NCI-H146 (cell line): ENCODE measurements at places on chromosomes 6 and 20.

DNA sequence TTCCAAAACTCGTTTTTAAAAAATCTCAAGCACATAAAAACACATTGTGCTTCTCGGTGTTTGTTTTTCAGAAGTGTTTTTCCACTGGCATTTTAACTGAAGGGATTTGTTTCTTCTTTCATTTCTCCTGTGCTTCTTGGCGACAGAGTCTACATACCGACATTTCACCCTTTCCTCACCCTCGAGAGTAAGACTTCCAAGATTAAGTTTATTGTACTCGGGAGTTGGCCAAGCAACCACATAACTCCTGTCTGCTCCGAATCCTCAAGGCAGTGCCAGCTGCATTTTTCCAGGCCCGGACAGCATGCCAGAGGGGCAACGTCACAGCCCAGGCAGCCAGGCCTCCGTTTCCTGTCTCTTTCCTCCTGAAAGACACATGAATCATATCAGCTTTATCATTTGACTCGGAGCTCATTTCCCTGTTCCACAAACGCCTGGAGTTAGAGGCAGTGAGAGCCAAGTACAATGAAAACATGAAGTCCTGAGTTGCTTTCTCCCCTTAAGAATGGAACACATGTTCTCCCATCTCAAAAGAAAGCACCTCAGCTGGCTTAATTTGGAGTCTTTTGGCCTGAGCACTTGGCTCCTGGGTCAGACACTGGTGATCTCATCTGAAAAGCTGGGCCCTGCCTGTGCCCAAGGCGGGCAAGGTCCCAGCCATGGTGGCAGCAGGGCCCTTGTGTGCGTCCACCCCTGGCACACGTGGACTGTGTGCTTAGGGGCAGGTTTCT is 23.2 kb upstream of the FAM50B start:
- DNase-seq = no peak

GRCh38 chr6:143598466-143599080 is 79.2 kb upstream of the PHACTR2 start:
- no peak for DNase-seq

DNA sequence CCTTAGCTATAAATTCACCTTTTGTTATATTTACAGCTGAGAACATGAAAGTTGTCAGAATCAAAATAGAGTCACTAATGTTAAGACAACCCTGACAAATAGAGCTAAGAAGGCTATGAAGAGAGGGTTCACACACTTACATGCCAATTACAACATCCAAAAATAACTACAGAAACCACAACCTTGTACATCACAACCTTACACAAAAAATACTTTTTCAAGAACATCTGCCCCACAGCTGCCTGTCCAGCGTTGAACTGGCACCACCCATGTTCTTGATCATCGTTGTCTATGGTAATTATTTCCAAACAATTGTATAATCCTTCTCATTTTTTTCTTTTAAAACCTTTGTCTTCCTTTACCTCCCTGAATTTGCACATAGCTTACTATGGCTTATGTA is 231.2 kb upstream of the FKBP1C start:
- no peak for DNase-seq

DNA sequence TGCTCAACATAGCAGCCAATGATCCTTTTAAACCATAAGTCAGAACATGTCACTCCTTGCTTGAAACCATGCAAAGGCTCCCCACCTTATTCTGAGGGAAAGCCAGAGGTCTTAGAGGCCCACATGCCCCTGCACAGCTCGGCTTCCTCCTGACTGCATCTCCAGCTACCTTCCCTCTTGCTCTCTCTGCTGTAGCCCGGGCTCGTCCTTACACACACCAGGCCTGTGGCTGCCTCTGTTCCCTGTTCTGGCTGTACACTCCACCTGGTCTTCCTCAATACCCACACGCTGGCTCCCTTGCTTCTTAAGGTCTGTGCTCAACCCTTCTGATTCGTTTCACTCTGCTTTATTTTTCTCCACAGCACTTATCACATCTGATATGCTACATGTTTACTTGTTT is 116.2 kb downstream of the TNFAIP3 start:
- no peak for DNase-seq

- no peak for DNase-seq
Measured at GRCh38 chr6:115706324-115706723, 354.4 kb downstream of the FRK start.

- no peak for DNase-seq
Measured at GRCh38 chr6:141413196-141413595, 719.5 kb upstream of the GJE1 start.

GRCh38 chr6:40881501-40881900 is 157.5 kb downstream of the UNC5CL start:
- no peak for DNase-seq

- no peak for DNase-seq
Measured at GRCh38 chr20:9128568-9128967, 59.7 kb downstream of the PLCB4 start.

GRCh38 chr6:167270499-167271311 is 20.4 kb upstream of the UNC93A start:
- no peak for DNase-seq

- no peak for DNase-seq
Measured at GRCh38 chr20:10922506-10922905, 248.7 kb upstream of the JAG1 start.

DNA sequence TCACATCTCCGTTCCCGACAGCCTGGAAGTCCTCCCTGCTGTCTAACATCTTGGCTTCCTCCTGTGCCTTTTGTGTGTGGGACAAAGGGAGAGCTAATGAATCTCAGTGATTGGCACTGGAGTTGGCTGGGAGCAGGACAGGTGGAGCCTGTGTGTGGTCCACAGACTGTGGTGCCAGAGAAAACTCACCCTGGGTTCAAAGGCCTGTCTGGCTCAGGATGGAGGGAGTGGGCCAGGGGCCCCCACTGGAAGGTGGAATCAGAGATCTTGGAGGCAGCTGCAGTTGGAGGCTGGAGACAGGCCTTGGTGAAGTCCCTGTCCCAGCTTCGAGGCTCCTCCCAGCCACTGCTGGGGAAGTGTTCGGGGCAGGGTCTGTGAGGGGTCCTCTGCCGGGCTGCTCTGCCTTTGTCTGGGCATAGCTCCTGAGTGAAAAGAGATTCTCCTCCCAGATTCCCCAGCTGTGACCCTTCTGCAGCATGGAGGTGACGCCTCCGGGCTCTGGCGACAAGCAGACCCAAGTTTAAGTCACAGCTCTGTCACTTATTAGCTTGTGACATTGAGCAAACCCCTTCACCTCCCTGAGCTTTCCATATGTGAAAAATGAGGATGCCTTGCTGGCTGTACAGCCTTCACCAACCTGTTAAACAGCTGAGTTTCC is 13.9 kb upstream of the ITPR3 start:
- DNase-seq = peak; percentile 59

GRCh38 chr20:43914311-43915210 is at the start of gene TOX2:
TSS of gene TOX2 (plus strand) at chr20:43914852. CDS start at chr20:43914892, 40 bp downstream.
- peak; percentile 7 for DNase-seq

- DNase-seq = no peak
Measured at GRCh38 chr6:56043076-56043475, 167.7 kb upstream of the BMP5 start.

DNA sequence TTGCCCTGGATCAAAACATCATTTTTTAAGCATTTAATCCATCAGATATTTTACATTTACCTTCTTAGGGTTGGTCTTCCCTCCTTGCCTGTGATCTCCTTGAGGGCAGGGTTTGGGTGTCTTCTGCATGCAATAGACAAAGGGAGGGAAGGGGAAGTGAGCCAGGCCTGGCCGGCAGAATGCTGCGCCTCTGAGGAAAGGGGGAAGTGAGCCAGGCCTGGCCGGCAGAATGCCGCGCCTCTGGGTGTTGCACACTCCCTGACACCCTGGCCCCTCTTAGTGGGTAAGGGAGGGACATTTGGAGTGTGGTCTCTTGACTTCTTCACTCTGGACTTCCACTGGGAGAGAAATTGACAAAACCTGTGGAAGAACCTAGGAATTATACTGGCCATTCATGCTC is 12.4 kb downstream of the PSMF1 start:
- no peak for DNase-seq

GRCh38 chr6:134701301-134701700 is 248.6 kb downstream of the ALDH8A1 start:
- no peak for DNase-seq

GRCh38 chr6:127120023-127120786 is 1.7 kb downstream of the RSPO3 start:
- DNase-seq = peak; percentile 26
